ENCODE measurements at places on chromosomes 3 and 15.

- DNase-seq = no peak
Observed at GRCh38 chr3:194929578-194929960, 243.9 kb downstream of the FAM43A start.

DNA sequence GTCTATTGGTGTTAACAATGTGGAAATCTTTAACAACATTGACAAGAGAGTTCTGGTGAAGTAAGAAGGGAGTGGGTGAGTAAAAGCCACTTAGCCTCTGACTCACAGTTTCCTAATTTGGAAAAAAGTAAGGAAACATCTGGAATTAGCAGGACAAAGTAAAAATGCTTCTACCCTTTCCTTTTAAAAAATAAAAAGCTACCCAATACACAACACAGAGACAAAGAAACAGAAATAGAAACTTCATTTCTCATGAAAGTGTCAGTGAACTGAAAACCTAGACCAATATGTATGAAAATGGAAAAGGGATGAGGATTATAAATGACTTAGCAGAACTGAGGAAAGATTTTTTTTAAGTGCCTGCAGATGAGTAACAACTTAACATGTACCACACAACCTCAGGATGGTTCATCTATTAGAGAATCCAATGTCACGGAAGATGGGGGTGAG lies 65.4 kb downstream of the SSR3 start:
- no peak for DNase-seq

DNA sequence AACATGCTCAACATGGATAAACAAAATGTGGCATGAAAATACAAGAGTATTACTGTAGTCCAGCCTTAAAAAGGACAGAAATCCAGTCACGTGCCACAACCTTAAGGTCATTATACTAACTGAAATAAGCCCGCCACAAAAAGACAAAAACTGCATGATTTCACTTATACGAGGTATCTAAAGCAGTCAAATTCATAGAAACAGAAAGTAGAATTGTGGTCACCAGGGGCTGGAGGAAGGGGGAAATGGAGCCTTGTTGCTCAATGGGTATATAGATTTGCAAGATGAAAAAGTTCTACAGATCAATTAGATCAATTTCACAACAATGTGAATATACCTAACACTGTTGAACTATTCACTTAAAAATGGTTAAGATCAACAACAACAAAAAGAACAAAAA lies 7.4 kb downstream of the GLB1 start:
- DNase-seq = no peak

GRCh38 chr15:90789462-90789861 lies 72.3 kb downstream of the BLM start:
- no peak for DNase-seq

DNA sequence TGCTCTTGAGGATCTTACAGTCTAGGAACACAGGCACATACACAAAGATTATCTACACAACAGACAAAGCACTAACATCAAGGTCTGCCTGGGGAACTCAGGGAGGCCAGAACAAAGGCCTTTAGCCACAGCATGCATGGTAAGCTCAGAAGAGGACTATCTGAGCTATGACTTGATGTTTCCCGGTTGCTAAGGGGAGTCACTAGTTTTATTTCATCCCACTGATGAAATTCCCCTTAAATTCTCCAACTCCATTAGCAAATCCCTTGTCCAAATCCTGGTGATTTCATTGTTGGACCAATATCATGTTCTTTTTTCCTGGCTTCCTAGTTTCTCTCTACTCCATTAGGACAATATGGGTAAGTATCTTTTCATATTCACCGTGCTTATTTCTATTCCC lies 23.3 kb downstream of the FBN1 start:
- DNase-seq = no peak

All from activated gamma-delta T cell treated with anti-CD3 and anti-CD28 coated beads, Interleukin-2, amount 50 U/mL, for 16 hours (primary cell).